Progenitor cell of endocrine pancreas (in vitro differentiated cells): ENCODE measurements at places on chromosomes 2 and 18. TPM values are rescaled to one million over a fixed set of nuclear protein-coding genes. Genes with fewer than 3 reads are reported as not detected.

DNA sequence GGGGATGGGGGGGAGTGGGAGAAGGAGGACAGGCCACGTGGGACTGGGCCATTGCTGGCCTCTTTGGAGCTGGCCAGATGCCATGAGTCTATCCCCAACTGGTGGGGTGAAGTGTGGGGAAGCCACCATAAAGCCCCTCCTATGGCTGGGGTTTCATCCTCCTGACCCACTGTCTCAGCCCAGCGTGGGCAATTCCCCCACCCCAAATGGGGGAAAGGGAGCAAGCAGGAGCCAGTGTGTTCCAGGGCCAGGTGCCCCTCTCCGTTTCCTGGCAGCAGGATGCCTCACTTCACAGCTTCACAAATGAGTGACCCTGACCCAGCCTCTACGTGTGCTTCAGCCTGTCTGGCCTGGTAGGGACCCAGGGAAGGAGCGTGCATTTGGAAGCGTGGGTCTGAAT, 474.7 kb upstream of the HS6ST1 start:
- no peak for DNase-seq

DNA sequence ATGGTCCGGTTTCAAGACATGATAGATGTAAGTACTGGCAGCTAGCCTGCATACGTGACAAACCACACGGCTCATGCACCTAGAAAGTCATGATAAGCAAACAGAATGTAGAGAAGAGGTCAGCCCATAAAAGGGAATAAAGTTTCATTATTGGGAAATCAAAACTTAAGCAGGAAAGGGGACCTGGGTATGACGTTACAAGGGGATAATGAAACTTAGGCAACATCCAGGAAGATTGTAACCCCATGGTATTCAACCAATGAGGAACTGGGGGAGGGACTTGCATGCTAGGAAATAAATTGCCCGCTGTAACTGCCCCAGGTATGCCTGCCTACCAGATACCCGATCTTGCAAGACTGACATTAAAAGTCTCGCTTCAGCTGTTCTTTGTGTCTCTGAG, 1679.0 kb downstream of the SUCLG1 start:
- no peak for DNase-seq

GRCh38 chr2:95007822-95008221, 17.7 kb upstream of the MAL start:
- DNase-seq, result no peak

DNA sequence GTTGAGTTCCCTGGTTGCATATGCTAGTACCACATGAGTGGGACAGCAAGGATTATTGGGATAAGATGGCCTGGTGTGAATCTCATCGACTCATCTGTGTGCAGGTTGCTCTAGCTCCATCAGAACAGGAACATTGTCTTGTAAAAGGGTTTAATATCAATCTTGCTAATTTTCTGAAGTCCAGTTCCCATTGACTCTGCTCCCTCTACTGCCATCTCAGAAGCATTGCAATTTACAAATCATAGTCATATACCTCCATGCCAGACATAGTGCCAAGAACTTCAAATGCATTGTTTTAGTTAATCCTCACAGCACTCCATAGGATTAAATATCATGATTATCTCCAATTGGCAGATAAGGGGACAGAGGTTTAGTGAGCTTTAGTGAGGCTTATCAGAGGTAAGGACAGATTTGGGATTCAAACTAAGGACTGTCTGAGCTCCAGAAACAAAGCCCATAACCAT, 4.8 kb upstream of the STAT4 start:
- no peak for DNase-seq

GRCh38 chr2:226772389-226773179, 27.0 kb downstream of the IRS1 start:
- DNase-seq, result no peak

- no peak for DNase-seq
Observed at GRCh38 chr2:27294928-27295327, 12.7 kb downstream of the TRIM54 start.

DNA sequence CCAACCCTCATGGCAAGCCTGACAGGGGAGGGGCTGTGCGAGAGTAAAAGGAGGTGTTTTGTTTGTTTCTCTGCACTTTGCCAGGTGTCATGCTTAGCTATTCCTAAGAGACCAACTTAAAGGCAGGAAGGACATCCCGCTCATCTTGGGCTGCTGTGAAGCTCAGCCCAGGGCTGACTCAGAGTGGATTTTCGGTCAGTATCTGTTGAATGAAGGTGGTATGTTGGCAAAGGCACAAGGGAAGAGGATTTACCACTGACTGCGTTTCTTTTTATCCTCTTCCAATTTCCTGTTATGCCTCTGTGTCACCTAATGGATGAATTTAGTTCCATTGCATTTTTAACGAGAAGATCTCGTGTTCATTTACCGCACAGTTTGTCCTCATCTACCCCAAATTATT, 18.9 kb downstream of the TRPM8 start:
- DNase-seq, result no peak

- no peak for DNase-seq
Observed at GRCh38 chr2:107174171-107174570, 288.2 kb upstream of the ST6GAL2 start.

- DNase-seq, result no peak
Observed at GRCh38 chr2:159456500-159457426, 159.6 kb downstream of the BAZ2B start.

GRCh38 chr18:60163622-60164021, 209.0 kb downstream of the MC4R start:
- no peak for DNase-seq

DNA sequence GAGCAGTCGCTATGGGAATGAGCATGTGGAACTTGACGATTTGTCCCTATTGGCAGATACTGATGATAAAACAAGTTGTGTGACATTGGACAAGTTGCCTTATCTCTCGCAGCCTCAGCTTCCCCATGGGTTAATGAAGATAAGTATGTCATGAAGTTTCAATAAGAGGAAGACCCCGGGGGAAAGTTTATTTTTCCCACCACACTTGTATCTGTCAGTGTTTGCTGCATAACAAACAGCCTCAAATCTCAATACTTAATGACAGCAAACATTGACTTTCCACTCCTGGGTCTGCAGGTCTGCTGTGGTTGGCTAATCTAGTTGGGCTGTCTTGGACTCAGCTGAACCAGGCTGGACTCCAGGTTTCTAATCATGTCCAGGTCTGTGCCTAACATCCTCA, 45.8 kb downstream of the INPP5D start:
- no peak for DNase-seq

GRCh38 chr2:217085543-217085942, 225.7 kb upstream of the TNP1 start:
- DNase-seq, result no peak

DNA sequence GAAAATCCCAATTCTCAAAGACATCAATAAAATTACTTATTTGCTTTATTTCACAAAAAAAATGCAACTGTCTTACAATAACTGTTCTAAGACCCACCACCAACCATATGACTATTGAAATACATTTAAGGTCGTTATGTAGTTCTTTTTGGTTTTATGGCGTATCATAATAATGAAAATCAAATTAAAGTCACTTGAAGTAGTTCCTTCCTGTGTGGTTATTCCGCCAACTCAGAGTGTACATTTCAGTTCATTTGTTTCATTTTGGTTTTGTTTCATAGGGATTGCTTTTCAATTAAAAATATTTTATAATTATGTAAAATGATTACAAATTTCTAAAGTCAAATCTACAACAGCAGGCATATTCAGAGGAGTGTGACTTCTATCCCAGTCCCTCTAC, 45.9 kb upstream of the AAK1 start:
- DNase-seq, result no peak

- DNase-seq, result no peak
Observed at GRCh38 chr2:42693688-42694479, 70.1 kb downstream of the OXER1 start.

DNA sequence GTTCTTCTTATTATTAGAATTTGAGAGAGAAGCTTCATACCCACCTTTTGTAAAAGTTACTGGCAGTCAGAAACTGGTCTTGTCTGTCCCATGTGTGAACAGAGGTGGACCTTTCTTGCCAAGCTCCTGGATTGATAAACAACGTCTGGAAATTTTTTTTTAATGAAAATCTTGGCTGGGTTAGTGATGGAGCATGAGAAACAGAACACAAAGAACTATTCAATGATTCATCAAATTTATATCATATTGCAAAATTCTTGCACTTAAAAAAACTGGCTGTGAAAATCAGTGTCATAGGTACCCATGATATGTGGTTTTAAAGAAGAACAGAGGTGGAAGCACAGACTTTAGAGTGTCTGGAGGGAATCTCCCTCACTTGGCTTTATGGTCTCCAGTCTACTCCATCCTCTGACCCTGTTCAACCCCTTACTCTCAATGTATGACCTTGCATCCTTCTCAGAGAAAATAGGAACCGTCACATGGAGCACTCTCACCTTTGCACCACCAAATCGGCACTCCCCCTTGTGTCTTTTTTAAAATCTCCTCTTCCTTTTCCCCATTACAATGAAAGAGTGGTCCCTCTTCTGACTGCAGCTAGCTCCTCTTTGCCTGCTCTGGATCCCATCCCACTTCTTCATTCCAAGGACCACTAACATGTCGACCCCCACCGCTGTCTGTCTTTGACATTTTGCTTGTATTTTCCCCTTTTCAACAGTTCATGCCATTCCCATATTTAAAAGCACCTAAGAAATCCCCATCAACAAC, 58.2 kb downstream of the COPS8 start:
- DNase-seq, result no peak

- no peak for DNase-seq
Observed at GRCh38 chr2:44718431-44718830, 223.1 kb upstream of the SIX3 start.

DNA sequence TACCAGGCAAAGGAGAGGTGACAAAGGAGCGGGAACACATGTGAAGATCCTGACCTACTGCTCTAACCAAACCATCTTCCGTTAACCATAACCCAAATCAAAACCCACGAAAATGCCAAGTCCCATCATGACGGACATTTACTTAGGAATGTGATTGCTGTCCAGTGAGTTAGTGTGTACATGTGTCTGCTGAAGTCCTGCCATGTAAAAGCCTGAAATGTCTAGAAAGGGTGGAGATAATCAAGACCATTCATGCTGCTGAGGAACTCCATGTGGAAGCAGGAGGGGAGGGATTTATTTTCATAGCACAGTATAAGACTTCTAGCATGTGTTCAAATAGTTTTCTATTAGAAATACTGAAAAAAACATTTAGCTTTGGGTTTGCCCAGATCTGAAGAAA, 137.0 kb upstream of the BOD1L2 start:
- no peak for DNase-seq

DNA sequence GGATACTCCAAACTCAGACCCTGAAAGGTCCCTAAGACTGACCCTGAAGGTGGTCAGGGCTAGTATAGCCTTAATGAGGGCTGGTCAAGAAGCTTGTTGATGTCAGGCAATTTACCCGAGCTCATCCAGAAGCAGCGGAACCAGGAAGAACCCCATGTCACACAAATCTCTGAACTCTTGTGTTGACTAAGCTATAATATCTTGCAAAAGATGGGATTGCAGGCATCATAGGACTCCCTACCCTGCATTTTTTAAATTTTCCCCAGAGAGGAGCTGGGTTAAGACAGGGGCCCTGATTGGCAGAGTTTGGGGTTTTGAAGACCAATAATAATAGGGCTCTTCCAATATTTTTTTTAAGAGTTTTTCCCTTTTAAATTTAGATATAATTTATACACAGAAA, 2.0 kb upstream of the PLEKHB2 start:
- no peak for DNase-seq

The MC2R gene
- total RNA-seq, result not detected in 2 replicates

The RAB6C gene
- 0.24 TPM in 1 of 2 replicates, not detected in the other for total RNA-seq

The SPATA3 gene
- total RNA-seq, result not detected in 2 replicates

The HOXD4 gene
- total RNA-seq, result not detected in 2 replicates
